ENCODE measurements at places on chromosomes 13 and 19.

GRCh38 chr13:74575729-74576125 is 441.5 kb upstream of the KLF12 start:
- DNase-seq, result no peak

GRCh38 chr13:101530293-101530692 is 77.8 kb downstream of the ITGBL1 start:
- DNase-seq, result no peak

DNA sequence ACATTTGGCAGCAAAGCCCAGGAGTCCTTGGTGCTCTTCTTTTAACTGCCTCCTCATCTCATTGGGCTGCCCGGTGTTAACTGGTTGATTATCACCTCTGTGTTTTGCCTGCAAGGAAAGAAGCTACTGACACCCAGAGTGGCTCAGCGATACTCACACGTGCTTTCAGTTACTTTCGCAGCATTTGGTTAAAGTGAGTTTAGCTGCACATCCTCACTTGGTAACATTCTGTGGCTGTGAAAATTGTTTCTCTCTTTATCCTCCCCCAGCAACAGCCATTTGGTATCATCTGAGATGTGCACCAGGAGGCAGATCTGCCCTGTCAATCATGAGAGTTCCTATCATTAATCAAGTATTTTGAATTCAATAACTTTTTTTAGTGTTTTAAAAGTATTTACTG is 44.6 kb upstream of the GPR183 start:
- no peak for DNase-seq

DNA sequence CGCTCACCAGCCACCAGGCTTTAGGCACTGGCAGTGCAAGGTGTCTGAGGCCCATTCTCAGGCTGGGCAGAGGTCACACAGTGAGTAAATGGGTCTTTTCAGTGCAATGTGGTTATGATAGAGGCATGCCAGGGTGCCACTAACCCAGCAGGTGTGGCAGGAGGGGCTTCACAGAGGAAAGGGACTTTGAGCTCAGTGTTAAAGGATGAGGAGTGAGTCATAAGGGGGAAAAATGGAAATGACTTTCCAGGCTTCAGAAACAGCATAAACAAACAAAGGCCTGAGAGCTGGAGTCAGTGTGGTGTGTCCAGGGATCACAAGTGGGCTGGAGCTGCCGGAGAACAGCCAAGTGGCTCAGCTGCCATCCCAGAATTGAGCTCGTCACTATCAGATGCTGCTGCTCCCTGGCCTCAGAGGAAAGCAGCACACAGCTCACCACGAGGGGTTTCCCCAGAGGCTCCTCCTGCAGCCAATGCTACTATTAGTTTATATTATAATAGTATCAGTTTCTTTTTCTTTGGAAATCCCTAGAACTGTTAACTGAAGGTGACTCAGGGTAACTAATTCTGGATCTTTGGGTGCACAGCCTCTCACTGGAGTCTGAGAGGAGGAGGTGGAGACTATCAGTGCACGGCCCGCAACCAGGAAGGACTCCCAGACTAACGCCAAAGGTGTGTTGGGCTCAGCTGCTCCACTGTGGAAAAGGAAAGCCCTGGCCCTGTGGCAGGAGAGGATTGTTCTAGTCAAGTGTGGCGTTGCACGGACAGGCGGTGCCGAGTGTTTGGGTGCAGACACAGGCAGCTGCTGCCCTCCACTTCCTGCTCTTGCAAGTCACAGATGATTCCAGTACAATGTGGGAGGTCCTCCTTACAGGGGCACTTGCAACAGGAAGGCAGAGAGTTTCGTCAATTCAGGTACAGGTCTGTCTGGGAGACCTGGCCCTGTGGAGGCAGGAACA is 39.5 kb downstream of the DHRS12 start:
- no peak for DNase-seq

DNA sequence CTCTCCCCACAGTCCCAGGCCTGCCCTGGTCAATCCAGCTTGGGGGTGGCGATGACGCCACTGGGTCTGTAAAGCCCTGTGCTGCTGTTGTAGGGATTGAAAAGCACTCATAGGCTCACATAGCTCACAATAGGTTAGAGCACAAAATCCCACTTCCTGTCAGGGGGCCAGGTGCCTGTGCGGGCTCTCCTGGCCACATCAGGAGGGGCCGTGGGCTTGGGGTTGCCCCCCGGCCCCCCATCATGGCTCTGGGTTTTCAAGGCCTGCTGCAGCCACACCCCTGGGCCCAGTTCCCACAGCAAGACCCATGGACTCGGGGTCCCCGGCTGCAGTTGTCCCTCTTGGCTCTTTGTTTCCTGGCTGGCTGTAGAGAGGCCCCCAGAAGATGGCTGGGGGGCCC is 62.9 kb downstream of the SMARCA4 start:
- no peak for DNase-seq

GRCh38 chr19:13840305-13841085 is 36.4 kb upstream of the NANOS3 start:
- DNase-seq, result no peak

Measured in NCI-H748 treated with DMSO at 0.1 percent for 48 hours (cell line).